Fibroblast of the aortic adventitia (primary cell): ENCODE measurements at places on chromosomes 2 and 18. TPM values are rescaled to one million over a fixed set of nuclear protein-coding genes. Genes with fewer than 3 reads are reported as not detected.
A peak's percentile ranks its signal among the peaks of the same experiment; 100 is the strongest.

The FAM228B gene
- 7.0 and 10.3 TPM in 2 replicates for total RNA-seq

The OXER1 gene
- 0.27 TPM in 1 of 2 replicates, not detected in the other for total RNA-seq

GRCh38 chr18:13800505-13801259, 23.3 kb upstream of the MC5R start:
- peak; percentile 31 for DNase-seq

DNA sequence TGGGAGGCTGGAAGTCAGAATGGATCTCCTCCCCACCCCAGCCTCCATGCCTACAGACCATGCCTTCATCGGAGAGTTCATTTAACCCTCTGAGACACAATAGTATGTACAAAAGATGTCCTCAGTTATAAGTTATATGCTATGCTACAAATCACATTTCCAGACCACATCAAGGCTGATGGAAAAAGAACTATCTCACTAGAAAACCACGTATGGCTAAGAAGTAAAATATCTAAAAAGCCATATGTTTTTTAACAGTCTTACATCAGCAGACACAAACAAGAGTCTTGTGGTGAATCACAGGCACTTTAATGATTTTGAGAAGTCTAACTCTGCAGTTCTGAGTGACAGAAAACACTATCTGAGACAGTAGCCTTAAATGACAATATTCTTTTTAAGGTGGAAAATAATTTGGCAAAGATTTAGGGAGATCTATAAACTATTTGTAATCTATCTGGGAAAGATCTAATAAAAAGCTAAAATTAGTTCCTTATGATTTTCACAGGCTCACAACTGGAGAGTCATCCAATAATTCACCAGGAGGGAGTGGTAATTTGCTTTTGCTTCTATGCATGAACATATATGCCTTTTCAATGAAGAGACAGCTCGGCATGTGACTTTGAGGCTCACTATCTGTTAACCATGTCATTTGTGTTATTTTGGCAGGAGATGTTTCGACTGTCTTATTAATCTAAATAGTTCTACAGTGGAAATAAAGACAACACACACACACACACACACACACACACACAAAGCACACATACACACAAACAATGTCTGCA, 197.5 kb downstream of the IRS1 start:
- DNase-seq, result peak; percentile 29

DNA sequence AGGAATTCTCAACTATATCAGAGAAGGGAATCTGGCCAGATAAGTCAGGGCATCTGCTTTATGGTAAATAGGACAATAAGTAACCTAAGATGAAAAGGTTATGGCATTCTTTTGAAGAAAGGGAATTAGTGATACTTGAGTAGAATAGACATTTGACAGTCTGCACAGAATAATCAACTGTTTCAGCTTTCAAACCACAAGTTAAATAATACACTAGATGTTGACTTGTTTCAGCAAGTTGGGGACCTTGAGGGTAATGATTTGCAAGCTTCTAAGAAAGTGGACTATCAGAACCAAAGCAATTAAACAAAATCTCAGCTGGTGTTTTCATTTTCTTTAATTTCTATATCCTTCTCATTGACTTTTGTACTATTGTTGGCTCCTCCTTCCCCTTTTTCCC, 54.5 kb downstream of the SLC39A10 start:
- no peak for DNase-seq

- peak; percentile 79 for DNase-seq
Observed at GRCh38 chr2:160324161-160324800, 124.2 kb upstream of the ITGB6 start.

DNA sequence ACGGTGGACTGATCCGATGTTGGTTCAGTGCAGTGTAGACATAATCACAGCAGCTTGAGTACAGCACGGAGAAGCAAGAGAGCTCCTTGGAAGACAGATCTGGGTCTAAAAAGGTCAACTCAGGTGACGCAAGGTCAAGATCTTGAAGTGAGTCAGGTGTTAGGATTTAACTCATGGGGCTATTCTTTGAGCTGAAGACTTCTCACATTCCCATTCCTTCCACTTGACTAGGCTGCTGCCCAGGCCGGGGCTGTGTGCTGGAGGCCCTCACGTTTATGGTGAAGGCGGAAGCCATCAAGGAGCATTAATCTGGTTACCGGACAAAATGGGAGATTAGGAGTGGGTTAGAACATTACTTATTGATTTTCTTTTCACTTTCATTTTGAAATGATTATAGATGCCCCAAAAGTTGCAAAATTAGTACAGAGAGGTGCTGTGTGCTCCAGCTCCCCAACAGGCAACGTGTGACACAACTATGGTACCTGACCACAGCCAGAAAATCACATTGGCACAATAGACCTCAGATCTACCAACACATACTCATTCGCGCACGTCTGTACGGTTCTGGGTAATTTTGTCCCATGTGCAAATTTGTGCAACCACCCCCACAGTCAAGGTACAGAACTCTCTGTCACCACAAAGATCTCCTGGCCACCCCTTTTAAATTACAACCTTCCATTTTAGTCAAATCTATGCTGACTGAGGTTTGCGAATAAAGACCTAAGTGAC, 77.6 kb upstream of the SEC11C start:
- DNase-seq, result no peak

- DNase-seq, result no peak
Observed at GRCh38 chr2:182302972-182303371, 123.9 kb downstream of the PDE1A start.

The ZSCAN30 gene
- total RNA-seq, result 18.6 and 22.6 TPM in 2 replicates

The MAL gene
- total RNA-seq, result not detected in 2 replicates
